ENCODE measurements at places on chromosomes 13 and 19.
A peak's percentile ranks its signal among the peaks of the same experiment; 100 is the strongest.

GRCh38 chr19:6204212-6204611 is 68.7 kb downstream of the ACSBG2 start:
- no peak for DNase-seq

- DNase-seq: no peak
Observed at GRCh38 chr13:100506154-100506553, 82.4 kb downstream of the GGACT start.

- no peak for DNase-seq
Observed at GRCh38 chr13:45702088-45702487, at the start of gene CBY2. TSS of gene CBY2 (plus strand) at chr13:45702320. CDS start at chr13:45702391, 71 bp downstream.

- no peak for DNase-seq
Observed at GRCh38 chr13:32659736-32660135, 73.5 kb downstream of the PDS5B start.

DNA sequence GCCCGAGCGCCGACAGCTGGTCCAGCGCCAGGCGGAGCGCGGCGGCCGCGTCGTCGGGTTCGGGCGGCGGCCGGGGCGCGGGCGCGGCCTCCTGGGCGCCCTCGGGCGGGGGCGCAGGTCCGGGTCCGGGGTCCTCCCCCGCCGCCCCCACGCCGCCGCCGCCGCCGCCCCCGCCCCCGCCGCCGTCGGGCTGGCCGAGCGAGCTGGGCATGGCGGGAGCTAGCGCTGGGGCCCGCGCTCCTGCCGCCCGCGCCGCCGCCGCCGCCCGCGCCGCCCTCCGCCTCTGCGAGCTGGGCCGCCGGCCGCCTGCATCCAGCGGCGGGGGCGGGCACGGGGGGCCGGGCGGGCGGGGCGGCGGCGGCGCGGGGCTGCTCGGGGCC is 287 bp downstream of the MEX3D start:
- no peak for DNase-seq

- DNase-seq: no peak
Observed at GRCh38 chr19:483332-484072, 12.8 kb upstream of the MADCAM1 start.

DNA sequence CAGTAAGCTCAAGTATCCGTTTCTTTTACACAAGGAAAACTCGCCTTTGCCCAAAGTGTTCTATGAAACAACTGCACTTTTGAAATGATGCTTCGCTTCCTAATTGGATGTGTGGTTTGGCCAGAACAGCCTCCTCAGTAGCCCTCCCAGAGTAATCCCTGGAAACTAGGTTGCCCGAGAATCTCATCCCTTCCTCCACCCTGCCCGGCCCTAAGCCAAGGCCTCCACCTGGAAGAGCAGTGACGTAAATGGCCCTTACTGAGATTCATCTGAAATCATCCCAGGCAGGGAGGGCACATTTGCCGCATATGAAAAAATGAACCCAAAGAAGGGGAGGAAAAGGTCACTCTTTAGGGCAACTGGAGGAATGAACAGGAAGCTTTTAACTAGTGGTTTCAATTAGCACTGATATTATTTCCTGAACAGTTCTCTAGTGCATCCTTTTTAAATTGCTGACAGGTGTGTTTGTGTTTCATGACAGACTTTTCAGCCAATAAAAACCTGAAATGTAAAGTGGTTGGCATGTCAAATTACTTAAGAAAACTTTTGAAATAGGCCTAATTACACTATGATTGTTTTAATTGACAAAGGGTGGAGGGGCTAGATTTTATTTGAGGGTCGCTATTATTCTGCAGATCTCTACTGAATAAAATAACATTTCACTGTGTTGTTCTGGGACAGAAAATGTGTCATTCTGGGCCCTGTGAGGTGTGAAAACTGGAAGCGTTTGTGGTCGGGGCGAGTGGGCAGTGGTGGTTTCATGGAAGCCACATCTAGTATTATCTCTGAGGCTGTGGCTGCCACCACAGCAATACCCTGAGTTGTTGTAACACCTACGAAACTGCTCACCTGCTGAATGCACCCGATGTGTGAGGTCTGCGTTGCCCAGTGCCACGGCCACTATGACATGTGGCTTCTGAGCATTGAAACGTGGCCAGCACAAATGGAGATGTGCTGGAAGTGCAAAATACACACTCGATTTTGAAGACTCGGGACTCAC is 112.1 kb downstream of the ZIC5 start:
- no peak for DNase-seq

DNA sequence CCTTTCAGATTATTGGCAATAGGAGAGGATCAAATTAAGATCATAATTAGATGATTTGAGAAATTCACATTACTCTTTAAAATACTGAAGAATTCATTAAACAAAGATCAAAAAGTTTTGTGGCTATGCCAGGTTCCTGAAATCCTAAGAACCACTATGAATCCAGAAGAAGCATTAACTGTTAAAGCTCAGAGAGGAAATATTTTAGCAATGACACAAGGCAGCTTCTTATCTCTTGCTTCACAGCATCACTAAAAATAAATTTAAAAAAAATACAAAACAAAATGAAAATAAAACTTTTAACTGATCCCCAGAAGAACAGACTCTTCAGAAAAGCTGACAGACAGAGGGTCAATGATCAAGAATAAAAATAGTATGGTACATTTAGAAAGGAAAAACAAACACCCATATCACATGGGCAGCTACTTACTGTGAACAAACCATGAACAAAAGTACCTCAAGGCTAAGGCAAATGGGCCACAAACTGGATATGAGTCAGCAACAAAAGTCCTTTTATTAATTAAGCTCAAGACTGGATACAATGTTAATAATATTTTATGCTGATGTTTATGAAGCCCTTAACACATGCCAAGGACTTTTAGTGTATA is 19.6 kb downstream of the RNF6 start:
- no peak for DNase-seq

GRCh38 chr19:39710333-39710890 is 6.1 kb downstream of the LGALS14 start:
- no peak for DNase-seq

- DNase-seq: no peak
Observed at GRCh38 chr13:113110852-113111315, 5.3 kb downstream of the F7 start.

- DNase-seq: no peak
Observed at GRCh38 chr13:20580257-20580656, 13.3 kb downstream of the IFT88 start.

DNA sequence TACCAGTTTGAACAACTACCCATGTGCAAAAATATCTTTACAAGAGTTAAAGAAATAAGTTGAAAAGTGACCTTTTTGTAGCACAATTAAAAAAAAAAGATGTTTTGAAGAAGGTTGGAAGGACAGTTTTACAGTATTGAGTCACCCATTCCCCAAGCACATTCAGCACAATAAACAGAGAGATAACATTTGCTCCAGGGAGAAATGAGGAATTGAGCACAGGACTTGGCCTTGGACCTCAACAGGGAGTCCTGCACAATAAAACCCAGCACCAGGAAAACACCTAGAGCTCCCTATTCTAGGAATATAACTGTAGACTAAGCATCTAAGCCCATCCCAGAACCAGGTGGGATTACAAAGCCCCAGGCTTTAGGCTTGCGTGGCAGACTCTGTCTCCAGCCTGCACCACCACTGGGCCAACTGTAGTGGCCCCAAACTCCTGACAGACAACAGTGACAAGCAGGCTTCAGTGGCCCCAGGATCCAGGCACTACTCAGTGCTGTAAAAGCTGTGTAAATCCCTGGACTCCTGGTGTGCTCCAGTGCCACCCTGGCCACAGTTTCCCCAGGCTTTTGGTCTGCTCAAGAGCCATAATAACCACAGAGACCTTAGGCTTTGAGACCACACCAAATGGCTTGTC is 857.2 kb downstream of the SLITRK1 start:
- DNase-seq: no peak

DNA sequence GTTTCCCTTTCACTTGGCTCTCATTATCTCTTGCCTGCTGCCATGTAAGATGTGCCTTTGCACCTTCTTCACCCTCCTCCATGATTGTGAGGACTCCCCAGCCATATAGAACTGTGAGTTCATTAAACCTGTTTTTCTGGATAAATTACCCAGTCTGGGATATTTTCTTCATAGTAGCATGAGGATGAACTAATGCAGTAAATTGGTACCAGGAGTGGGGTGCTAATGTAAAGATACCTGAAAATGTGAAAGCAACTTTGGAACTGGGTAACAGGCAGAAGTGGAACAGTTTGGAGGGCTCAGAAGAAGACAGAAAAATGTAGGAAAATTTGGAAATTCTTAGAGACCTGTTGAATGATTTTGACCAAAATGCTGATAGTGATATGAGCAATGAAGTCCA is 487.4 kb downstream of the LMO7 start:
- no peak for DNase-seq

GRCh38 chr13:30051531-30052060 is 201.2 kb upstream of the UBL3 start:
- DNase-seq: no peak

DNA sequence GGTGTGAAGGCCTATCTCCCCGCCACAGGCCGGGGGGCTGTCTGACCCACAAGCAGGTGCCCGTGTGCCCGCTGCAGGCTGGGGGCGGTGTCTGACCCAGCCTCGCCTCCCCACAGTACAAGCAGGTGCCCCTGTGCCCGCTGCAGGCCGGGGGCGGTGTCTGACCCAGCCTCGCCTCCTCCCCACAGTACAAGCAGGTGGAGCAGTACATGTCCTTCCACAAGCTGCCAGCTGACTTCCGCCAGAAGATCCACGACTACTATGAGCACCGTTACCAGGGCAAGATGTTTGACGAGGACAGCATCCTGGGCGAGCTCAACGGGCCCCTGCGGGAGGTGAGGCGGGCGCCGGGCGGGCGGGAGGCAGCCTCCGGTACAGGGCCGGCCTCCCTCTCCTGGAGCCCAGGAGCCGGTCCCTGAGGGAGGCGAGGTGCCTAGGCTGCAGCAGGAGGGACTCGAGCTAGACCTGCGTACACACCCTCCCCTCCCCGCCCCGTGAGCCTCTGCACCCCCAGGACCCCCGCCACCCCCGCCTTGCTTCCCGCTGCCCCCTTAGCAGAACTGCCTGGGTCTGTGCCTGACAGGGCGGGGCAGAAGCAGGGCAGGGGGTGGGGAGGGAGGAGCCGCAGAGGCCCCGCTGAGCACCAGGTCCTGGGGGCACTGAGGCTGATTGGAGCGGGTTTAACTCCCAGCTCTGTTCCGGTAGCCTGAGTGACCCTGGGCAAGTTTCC is 20.6 kb downstream of the HCN2 start:
- DNase-seq: no peak

GRCh38 chr13:59846845-59847620 is 316.7 kb downstream of the DIAPH3 start:
- no peak for DNase-seq

- no peak for DNase-seq
Observed at GRCh38 chr19:29681422-29682235, 16.4 kb downstream of the PLEKHF1 start.

DNA sequence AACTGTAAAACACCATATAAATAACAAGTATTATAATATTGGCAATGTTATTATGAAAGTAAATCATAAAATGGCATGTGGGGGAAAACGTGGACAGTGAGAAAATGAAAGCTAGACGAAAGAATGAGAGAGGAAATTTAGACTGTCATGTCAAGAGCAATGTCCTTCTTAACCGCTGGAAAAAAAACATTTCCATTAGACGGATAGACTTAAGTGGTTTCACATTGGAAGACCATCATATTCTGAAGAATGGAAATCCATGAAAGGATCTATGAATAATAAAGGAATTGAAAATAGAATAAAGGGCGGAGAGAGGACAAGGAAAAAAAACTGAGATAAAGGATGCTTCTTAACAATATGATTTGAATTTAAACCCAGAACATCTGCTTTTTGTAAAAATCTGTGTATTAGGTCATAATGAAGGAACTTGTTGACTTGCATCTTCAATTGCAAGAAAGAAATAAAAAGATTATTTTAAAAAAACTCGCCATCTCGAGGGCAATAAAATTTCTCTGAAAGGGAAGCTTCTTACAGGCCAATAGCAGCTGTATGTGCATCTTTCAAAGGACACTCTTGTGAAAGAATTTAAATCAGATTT is 90.6 kb downstream of the SPRY2 start:
- no peak for DNase-seq

- no peak for DNase-seq
Observed at GRCh38 chr13:101811284-101811839, 358.9 kb downstream of the ITGBL1 start.

GRCh38 chr13:107864543-107865317 is 350.6 kb downstream of the LIG4 start:
- DNase-seq: no peak

- DNase-seq: no peak
Observed at GRCh38 chr13:35990196-35990595, 141.0 kb downstream of the DCLK1 start.

DNA sequence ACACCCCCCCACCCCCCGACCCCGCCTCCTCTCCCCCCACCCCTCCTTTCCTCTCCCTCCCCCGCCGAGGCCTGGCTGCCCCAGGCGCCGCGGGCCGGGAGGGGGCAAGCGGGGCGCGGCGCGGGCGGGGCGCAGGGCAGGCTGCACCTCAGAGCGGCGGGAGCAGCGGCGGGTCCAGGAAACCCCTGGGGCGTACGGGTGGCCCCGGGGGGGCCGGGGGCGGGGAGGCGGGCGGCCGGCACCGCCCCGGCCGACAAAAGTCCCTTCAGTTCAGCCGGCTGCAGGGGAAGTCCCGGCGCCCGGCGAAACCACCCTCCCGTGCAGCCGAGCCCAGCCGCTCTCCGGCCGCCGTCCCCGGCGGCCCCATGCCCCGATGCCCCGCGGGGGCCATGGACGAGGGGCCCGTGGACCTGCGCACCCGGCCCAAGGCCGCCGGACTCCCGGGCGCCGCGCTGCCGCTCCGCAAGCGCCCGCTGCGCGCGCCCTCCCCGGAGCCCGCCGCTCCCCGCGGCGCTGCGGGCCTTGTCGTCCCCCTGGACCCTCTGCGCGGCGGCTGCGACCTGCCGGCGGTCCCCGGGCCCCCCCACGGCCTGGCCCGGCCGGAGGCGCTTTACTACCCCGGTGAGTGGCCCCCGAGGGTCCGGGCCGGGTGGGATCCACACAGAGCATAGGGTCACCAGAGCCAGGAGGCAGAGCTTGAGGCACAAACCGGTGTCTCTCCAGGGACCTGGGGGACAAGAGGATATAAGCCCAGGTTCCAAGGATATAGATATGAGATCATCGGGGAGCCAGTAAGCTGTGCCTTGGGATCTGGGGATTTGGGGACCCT is at the start of gene BCL3:
TSS of gene BCL3 (plus strand) at position 283 of the 829 bp plus-strand sequence. CDS start at position 366, 83 bp downstream.
- DNase-seq: peak; percentile 91

GRCh38 chr19:16527971-16528521 is 14.2 kb downstream of the CHERP start:
- no peak for DNase-seq

DNA sequence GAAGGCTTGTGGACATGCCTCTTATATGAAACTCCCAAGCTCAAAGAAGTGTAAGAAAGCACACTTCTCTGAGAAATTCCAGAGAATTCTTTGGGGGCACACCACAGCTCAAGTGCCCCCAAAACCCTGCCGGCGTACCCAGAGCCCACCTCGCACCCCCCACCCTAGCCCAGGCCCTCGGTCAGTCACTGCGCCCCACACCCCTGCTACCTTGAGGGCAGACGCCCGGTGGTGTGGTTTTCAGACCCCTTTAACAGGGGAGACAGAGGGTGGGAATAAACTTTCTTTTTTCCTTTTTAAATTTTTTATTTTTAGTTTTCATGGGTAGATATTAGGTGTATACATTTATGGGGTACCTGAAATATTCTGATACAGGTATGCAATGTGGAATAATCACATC is 29.5 kb downstream of the PEPD start:
- no peak for DNase-seq
